ENCODE measurements at places on chromosomes 6 and 20. TPM values are rescaled to one million over a fixed set of nuclear protein-coding genes. Genes with fewer than 3 reads are reported as not detected.

- DNase-seq, result no peak
Measured at GRCh38 chr6:168188369-168189199, 109.6 kb upstream of the FRMD1 start.

DNA sequence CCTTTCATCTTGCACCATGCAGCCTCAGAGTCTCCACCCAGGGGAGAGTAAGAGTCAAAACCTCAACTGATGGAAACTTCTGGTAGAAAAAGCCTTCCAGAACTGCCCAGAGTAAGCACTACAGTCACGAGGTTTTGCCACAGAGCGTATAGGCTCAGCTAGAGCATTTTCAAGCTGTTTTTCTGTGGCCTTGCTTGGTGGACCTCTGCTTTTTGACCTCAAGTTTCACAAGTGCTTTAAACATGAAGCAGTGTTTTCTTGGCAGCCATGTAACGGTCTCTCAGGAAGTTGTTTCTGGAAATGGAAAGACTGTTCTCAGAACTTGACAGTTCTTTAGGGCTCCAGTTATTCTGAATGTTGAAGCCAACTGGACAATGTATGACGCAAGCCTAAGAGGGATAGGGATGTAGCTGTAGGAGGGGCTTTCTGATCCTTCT, 146.5 kb downstream of the ZDHHC14 start:
- DNase-seq, result no peak

DNA sequence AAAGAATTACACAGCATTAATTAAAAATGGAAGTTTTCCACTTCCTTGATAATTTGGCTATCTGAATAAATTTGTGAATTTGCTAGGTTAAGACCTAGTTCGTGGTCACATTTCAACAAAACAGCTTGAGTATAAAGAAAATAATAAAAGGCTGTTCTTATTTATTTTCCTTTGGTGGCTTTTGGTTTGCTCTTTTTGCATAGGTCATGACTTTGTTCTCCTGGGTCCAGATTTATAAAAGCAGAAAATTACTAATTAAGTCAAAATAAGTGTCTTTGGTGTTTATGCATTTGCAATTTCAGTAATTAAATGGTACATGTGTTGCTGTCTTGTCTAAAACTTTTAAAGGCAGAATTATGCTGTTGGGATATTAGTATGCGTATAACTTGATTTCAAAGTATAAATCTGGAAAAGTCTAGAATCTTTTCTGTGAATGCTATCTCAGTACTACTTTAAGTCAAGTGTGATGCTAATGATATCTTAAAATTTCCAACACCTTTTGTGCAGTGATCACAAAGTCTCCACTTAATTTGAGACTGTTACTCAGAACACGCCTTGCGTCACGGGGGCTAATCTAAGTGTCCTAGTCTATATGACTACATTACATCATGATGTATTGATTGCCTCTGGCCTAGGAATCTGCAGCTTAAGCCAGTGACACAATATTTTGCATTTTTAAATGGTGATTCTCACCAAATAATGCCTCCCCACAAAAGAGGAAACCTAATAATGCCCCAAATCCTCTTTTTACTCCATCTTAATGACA, 41.0 kb downstream of the GNAS start:
- no peak for DNase-seq

DNA sequence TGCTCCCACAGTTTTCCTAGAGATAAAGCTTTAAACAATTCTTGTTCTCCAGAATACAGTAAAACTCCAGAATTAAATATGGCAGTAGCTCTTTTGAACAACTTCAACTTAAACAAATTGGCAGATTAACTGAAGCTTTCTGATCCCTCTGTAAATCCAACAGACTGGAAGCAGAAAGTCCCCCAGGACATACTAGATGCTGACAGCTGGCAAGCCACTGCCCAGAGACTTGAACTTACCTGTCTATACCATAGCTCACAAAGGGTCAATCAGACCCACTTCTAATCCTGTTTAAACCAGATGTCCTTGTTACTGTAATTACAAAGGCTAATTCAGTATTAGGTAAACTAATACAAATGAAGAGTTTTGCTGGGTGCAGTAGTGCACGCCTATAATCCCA, 12.3 kb downstream of the GPLD1 start:
- no peak for DNase-seq

Gene VARS1
- 80.3 TPM for total RNA-seq

- peak; percentile 11 for DNase-seq
Measured at GRCh38 chr6:159533568-159533967, 159.5 kb downstream of the SOD2 start.

Gene DPM1
- 133 TPM for total RNA-seq

DNA sequence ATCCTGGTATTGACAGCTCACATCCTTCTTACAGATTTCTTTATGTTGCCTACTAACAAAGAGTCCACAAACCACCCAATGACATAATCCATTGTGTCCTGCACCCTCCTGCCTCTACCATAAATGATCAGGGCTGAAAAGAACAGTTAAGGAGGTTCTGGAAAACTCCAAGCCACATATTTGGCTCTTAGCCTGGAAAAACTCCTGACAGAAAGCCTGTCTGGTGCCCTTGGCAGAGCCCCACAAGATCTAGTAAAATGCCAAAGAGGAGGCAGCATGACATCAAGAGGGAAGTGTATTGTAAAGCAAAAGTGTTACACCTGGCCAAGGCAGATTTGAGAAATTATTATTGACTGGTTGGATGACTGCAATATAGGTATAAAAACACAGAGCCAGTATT, 126.4 kb upstream of the VGLL2 start:
- DNase-seq, result no peak

DNA sequence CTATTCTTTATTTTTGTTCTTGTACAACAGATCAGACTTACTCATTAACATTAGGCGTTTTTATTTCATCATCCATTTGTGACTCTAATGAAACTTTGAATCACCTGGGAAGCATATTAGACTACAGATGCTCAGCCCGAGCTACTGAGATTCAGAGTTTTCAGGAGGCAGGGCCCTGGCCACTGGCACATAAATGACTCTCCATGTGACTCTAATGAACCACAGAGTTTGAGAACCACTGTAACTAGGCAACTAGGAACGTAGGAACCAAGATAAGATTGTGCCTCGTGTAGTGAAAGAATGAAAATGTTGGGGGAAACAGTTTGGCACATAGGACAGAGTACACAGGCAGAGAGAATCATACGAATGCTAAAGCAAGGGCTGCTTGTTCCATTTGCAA, 405.9 kb upstream of the BTBD3 start:
- DNase-seq, result no peak

Gene POPDC3
- 33.3 TPM for total RNA-seq
